ENCODE measurements at places on chromosomes 4 and X. TPM values are rescaled to one million over a fixed set of nuclear protein-coding genes. Genes with fewer than 3 reads are reported as not detected.

GRCh38 chr4:121736735-121737351 is 28.1 kb downstream of the SMIM43 start:
- DNase-seq: no peak

- DNase-seq: no peak
Measured at GRCh38 chrX:115423086-115423485, 133.6 kb downstream of the LUZP4 start.

GRCh38 chr4:151532001-151532708 is 123.2 kb downstream of the FHIP1A start:
- DNase-seq: no peak

DNA sequence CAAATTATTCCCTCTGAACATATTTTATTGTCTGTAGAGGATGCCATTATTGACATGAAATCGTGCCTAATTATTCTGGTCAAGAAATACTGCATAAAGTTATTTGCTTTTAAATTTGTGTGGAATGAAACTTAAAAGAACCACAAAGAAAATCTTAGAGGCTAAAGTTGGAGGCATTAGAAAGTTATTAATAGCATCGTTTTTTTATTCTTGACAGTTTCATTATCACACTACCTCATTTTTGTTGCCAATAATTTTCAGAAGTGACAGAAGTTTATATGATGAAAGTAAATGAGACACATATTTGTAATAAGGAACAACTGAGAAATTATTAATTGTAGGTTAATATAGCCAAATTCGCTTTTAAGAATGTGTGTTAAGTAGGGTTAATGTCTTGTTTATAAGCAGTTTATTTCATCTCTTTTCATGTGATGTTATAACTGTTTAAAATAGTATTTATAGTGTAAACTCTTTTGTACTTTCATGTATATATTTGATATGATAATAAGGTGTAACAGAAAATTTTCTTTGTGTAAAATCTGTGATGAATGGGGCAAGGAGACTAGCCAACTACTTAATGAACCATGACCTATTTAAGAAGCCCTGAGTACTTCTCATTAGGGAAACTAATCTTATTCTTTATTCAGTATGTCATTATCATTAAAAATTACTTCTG is 54.5 kb upstream of the GRIA2 start:
- DNase-seq: no peak

The TRIM61 gene
- polyA plus RNA-seq: 2.6 TPM

DNA sequence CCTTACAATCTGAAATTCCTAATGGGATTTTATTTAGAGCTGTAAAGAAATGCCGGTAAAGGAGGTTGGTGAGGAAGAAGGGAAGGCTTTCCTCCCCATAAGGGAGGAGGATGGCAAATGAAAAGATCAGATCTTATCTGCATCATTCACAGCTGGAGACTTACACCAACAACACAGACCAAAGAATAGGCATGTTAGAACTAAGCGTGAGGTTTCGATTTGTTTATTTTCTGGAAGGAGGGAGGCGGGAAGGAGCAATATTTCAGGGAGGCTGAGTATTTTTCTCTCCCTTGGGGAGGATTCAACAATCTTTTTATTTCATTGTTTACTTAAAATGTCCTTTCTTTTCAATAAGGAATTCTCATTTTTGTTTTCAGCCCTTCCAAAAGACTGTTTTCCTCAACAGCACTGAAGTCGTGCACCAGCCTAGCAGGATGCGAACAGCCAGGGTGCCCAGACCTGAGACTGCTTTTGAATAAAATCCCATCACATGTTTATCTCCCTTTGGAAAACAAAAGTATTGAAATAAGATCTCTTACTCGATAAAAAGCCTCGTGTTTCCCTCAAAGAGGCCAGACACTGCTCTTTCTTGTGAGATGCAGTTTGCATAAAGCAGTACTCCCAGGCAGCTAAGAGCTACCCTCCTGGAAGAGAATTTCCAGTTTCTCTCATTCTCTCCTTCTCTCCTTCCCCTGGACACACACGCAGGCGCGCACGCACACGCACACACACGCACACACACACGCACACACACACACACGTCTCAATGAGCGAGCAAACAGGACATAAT is 236.1 kb downstream of the MGST2 start:
- no peak for DNase-seq

DNA sequence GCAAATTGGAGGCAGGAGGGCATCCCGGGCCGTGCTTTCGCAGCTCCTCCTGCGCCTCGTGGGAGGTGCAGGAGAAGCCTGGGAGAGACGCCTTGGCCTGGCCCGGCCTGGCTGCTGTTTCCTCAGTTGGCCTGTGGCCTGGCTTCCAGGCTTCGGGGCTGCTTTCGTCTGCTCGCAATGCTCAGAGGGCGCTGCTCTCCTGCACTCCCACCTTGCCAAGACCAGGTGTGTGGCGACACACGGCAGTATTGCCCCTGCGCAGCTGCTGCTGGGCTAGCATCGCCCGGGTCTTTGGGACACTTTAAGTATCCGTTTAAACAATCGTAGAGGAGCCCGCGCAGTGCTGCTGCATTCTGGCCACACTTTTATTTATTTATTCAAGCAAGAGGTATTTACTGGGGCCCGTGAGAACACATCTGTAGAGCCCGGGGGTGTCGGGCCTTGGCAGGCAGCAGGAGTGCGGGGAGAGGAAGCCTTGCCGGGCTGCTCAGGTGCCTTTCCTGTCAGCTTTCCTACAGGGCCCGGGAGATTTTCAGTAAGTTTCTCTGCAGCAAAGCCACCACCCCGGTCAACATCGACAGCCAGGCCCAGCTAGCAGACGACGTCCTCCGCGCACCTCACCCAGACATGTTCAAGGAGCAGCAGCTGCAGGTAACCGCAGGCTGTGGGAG is 26.2 kb upstream of the HGFAC start:
- DNase-seq: no peak

DNA sequence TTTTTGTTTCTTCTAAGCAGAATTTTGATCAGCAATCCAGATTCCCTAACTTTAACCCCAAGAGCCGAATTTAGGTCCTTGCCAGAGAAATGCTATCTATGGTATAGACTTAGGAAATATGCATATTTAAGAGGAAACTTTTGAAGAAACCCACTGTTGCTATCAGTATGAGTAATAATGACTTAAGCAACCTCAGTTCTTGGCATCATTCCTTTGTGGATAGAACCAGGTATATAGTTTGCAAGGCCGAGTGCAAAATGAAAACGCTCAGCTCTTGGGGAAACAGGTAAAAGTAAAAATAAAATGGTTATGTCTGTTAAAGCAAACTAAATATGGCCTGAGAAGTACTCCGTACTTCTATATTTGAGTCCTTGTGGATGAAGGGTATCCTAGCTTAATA is 78.1 kb downstream of the ARSF start:
- no peak for DNase-seq

- DNase-seq: no peak
Measured at GRCh38 chrX:136220951-136221350, 30.2 kb downstream of the MAP7D3 start.

DNA sequence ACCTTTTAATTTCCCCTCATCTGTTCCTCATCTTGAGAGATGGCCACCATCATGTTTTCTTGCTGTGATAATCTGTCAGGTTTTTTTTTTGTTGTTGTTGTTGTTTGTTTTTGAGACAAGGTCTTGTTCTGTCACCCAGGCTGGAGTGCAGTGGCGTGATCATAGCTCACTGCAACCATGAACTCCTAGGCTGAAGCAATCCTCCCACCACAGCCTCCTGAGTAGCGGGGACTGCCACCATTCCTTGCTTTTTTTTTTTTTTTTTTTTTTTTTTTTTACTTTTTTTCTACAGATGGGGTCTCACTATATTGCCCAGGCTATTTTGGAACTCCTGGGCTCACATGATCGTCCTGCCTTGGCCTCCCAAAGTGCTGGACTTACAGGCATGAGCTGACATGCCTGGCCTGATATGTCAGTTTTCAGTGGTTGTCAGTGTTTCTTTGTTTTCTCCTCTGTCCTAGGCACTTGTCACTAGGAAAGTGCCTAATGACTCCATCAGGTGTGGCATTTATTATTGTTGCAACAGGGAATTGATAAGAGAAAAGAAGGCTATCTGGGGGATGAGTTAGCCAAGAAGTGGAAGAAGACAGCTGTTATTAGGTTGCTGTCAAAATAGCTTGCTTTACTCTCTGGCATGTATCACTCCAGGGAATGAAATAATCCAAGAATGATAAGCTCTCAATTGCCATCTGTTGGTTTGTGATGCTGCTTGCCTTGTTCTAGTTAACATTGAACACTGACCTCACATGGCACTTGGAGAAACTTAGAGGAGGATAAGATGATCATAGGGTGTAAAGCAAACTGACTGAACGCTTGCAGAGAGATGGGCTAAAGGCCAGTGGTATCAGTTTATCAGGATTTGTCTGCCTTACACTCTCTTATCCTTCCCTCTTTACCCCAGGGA is 41.7 kb downstream of the TMEM164 start:
- DNase-seq: no peak

GRCh38 chrX:19017271-19017670 is 33.4 kb upstream of the PHKA2 start:
- DNase-seq: no peak

DNA sequence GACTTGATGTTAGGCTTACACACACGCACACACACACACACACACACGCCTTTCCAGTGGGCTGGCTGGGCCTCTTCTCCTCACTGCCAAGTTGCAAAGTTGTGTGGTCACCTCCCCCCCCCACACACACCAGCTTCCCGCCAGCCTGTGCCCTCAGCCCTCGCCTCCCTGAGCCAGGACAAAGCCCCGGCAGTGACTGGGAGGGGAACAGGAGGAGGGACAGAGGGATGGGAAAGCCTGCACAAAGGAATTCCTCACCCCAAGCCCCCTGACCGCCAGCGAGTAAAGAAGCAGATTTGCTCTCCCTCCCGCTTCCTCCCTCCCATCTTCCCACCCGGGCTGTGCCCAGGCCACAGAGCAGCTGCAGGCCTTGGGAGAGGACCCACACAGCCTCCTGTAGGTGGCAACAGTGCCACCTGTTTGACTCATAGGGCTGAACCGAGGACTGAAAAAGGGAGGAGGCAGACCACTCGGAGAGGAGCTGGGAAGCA is at the start of gene GDPD2:
GDPD2 (plus strand) TSS at position 464 of the 491 bp plus-strand sequence. CDS start 1,671 bp downstream, outside the sequence.
- DNase-seq: no peak

DNA sequence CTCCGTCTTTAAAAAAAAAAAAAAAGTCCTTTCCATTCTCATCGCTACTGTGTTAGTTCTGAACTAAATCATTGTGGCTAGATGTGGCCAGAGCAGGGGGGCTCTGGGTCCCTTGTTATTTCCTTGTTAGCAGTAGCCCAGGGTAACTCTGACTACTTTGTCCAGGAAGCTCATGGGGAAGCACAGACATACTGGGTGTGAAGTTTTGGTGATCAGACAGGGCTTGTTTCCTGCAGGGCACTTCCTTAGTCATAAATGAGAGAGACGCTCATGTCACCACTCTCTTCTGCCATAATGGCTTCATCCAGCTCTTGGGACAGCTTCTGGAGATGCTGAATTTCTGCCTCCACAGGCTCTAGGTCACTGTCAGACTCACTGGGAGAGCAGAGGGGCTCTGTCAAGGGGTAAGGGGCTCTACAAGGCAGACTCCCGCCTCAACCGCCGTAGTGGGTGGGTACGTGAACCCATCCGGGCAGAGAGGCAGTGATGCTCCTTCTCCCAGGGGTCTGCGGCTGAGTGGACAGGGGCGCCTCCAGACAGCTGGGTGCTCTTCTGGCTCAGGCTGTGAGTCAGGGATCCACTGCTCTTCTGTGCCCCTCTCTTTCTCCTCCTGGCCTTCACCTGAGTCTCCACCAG is 12.9 kb downstream of the STIM2 start:
- DNase-seq: no peak

GRCh38 chr4:139167774-139168444 is 9.1 kb downstream of the ELF2 start:
- no peak for DNase-seq

The PPBP gene
- polyA plus RNA-seq: 55.2 TPM

The PROM1 gene
- polyA plus RNA-seq: 31.9 TPM

DNA sequence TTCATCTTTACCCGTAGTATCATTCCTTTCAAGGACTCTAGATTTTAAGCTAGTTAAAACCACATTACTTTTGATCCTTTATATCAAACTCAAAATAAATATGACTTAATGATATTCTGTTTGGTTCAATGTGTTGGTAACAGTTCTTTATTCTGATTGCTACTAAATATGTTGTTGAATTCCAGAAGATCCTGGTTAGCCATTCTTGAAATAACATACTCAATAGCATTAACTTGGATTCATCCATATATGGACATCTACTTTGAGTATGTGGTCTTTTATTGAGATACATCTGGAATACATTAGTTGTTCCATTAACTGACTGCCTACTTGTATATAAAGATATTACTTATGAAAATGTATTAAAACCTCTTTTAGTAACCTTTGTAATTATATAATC is 27.5 kb upstream of the PCDH18 start:
- no peak for DNase-seq

DNA sequence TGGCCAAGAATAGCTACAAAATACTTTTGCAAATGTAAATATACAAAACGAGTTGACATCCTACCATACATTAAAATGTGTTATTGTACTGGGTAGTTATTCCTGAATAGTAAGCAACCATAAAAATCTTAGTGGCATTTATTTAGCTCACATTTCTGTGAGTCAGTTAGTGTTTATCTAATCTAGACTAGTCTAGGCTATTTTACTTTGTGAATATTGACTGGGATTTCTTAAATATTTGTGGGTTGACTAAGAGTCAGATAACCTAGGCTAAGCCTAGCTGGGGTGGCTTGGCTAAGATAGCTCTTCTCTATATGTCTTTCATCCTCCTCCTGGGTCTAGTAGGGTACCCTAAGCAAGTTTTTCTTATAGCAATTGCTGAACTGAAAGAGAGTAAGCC is 543.8 kb upstream of the DIAPH2 start:
- no peak for DNase-seq

- DNase-seq: peak; percentile 63
Measured at GRCh38 chr4:24472514-24473308, 111.6 kb downstream of the DHX15 start.

- DNase-seq: no peak
Measured at GRCh38 chr4:17781300-17782287, at the start of gene FAM184B. Gene FAM184B (minus strand): TSS chr4:17781621. CDS start chr4:17781299, 322 bp downstream.

DNA sequence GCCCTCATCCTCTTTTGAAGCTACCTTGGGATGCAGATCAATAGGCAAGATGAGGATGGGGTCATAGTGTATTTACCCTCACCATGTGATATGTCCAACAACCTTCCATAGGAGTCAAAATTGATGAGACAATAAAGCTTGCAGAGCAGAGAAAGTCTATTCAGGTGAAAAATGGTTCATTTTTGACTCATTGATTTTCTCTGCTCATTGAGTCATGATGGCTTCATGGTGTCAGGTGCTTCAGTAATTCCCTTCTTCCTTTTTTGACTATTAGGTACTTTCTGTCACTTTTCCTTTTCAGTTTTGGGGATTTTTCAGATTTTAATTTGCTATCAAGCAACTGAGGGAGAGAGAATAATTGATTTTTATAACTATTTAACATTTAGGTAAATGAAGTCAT is 55.9 kb upstream of the IL2 start:
- DNase-seq: no peak

GRCh38 chrX:54386314-54386713 is 28.5 kb upstream of the WNK3 start:
- DNase-seq: no peak

The PPP2R2C gene
- 0.35 TPM for polyA plus RNA-seq

- DNase-seq: no peak
Measured at GRCh38 chr4:181701894-181702293, 541.3 kb upstream of the TENM3 start.

The KLHL5 gene
- polyA plus RNA-seq: 46.6 TPM

GRCh38 chr4:123674762-123675465 is 278.3 kb downstream of the SPRY1 start:
- DNase-seq: no peak

The KLF8 gene
- 5.7 TPM for polyA plus RNA-seq

The TCEANC gene
- polyA plus RNA-seq: 6.7 TPM

All from right renal pelvis (tissue), 4 donors.